CD8-positive, alpha-beta T cell (primary cell): ENCODE measurements at places on chromosomes 7 and 10.

- DNase-seq: no peak
These were observed 1.6 kb downstream of the CDNF start for GRCh38 chr10:14836208-14836607.

- DNase-seq: peak; percentile 38
These were observed 3.8 kb upstream of the GTF2IRD1 start for GRCh38 chr7:74449809-74450397.

- no peak for DNase-seq
These were observed 18.5 kb downstream of the CSGALNACT2 start for GRCh38 chr10:43156590-43157341.

- DNase-seq: no peak
These were observed 57.6 kb downstream of the ADCYAP1R1 start for GRCh38 chr7:31109751-31110150.

- DNase-seq: peak; percentile 72
These were observed 10.1 kb downstream of the AVPI1 start for GRCh38 chr10:97676770-97677581.

DNA sequence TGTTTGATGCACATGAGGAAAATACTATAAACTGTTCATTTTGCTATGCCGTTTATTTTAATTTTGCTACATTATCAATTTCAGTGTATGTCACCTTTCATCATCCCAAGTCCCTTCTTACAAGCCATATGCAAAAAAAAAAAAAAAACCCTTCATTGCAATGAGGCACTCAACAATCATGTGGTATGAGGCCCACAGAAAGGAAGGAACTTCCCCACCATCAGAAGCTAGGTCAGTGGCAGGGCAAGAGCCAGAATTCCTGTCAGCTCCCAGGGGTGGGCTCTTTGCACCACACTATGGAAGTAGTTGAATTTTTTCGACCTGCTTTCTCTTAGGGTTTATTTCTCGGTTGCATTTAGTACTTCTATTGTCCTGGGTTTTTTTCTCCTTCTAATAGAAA is 75.4 kb downstream of the NOC3L start:
- DNase-seq: no peak

DNA sequence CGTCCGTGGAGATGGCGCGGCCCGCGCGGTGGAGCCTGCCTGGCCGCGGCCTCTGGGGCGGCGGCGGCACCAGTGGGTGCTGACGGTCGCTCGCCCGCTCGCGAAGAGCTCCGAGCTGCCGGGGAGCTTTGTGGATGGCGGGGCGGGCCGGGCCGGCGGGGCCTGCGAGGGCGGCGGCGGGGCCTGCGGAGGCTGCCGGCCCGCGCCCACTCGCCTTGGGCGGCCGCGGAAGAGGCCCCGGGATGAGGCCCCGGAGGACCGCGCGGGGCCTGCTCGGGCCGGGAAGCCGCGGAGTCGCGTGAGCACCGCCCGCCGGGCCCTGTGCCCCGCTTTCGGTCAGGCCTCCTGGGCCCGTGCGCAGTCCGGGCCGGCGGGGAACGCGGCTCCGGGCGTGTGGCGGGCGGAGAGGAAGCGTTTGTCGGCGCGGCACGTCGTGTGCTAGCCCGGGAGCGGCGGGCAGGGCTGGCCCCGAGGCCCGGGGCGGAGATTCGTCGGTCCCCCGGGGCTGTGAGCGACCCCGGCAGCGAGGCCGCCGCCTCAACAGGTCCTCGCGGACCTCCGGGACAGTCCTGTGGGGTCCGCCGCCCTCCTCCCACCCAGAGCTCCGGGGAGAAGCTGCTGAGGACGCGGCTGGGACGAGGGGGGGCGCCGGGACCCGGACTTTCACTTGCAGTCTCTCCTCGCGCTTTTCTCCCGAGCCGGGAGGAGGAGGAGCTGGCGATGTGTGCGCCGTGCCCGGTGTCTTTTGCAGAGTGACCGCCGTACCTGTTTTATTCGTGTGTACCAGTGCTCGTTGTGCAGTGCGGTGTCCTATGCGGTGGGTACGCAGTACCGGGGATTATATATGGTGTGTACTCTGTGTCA is 578 bp downstream of the ZMYND11 start:
- peak; percentile 82 for DNase-seq

DNA sequence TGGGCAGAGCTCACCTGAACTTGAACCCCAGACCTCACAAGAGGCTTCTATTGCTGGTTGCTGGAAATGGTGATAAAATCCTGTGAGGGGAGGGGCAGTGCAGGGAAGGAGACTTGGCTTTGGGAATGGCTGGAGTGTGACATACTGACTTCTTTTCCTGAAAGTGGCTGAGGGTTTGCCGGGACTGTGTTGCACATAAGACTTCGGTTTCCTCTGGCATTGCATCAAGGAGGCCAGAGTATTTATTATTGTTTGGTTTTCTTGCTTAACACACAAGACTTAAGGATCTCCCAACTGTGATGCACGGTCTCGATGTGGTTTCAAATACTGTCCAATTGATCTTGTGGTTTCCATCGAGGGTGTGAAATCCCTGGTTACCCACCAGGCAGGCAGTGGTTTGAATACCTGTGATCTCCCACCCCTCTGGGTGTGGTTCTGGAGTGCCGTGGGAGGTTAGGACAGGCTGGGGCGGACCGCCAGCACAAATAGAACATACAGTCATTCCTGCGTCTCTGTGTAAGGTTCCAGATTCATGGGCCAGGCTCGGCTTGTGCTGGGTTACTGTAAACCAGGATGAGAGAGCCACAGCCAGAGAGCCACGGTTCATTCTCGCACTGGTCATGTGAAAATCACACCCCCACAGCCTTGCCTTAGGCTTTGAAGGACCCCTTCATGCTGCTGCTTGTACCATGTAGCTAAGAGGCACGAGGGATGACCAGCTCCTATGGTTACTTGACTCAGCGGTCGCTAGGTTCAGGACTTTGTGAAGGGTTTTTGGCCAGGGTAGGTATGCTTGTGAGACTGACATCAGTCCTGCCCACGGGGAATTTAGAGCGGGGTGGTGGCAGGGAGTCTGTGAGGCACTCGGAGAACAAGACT is 39.2 kb downstream of the WBP1L start:
- no peak for DNase-seq

DNA sequence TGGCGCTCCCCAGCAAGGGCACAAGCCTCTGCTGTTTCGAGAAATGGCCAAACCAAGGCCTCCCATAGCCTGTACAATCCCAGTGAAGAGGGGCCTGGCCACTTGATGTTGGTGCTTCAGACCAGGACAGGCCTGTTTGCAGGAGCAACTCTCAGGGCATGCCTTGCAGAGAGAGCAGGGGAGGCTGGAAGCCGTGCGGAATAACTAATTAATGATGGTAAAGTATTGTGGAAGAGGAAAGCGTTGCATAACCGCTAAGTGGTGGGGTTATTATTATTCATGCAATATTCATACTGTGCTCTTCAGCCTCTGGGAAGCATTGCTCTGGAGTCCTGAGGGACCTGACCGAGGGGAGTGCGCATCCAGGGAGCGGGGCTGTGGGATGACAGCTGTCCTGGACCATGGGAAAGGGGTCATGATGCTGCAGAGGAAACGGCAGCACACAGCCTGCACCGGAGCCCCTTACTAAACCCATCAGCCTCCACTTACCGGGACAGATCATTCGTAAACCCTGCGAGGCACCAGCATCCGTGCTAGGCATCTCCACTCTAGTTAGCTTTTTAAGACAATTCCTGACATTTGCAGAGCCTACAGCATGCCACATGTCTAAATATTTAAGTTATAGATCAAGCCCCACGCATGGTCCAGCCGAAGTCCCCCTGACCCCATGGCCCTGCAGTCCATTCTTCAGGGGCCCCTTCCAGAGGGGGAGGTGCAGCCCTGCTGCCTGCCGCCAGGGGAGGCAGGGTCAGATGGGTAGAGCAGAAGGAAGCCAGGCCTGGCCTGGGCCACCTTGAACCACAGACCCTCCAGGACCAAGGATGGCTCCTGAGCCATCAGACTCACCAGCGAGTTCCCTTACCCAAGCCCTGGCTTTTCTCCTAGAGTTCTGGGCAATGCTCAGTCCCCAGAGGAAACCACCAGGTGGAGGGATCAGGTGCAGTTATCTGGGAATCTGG is 11.6 kb downstream of the TMEM273 start:
- no peak for DNase-seq

- no peak for DNase-seq
These were observed 125.7 kb upstream of the CDK1 start for GRCh38 chr10:60652628-60653027.

- no peak for DNase-seq
These were observed 63.8 kb downstream of the FOXP2 start for GRCh38 chr7:114478384-114478783.

GRCh38 chr10:91607646-91608403 is 25.0 kb downstream of the PPP1R3C start:
- DNase-seq: no peak

GRCh38 chr10:33025910-33026309 is 67.9 kb upstream of the ITGB1 start:
- DNase-seq: no peak

- no peak for DNase-seq
These were observed 114.5 kb downstream of the LARP4B start for GRCh38 chr10:816958-817357.

GRCh38 chr10:49596836-49597235 is 13.3 kb upstream of the SLC18A3 start:
- no peak for DNase-seq

GRCh38 chr7:92697414-92697813 is 107.2 kb upstream of the FAM133B start:
- no peak for DNase-seq

DNA sequence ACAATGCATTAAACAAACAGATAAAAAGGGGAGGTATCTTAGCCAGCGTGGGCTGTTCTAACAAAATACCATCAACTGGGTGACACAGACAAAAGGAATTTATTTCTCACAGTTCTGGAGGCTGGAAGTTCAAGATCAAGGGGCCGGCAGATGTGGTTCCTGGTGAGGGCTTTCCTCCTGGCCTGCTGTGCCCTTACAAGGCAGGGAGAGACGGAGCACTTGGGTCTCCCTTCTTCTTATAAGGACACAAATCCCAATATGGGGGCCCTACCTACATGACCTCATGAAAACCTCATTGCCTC is 281.6 kb upstream of the KLF14 start:
- no peak for DNase-seq

DNA sequence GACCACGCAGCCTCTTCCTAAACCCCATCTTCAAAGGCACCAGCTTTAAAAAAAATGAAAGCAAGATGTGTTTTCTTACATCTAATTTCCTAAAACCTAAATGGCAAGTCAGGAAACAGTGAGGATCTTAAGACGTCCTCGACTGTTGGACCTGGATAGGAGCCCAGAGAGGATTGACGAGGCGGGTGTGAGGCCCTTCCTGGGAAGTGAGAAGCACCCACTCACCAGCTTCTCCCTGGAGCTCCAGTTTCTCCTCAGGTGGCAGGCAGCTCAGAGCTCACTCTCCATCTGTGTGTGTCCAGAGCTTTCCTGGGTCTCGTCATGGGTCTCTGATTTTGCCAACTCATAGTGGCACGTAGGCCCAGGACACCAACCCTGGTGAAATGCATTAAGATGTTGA is 614.0 kb upstream of the AUTS2 start:
- DNase-seq: no peak

DNA sequence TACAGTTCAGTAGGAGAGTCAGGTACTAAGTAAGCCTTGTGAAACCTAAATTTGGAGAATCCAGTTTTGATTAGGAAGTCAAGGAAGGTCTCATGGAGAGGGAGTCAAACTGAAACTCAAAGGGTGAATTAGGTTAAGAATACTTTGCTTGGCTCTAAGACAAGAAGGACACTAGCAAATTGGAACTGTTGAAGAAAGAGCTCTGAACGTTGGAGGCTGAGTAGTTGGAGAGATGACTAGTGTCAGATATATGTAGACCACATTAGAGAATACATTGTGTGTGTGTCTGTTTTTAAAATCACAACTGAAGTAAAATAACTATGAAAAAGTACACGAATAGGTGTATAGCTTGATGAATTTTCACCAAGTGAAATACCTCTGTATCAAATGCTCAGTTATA is 6.3 kb downstream of the VPS26A start:
- DNase-seq: no peak

- DNase-seq: no peak
These were observed 390.1 kb downstream of the NXPH1 start for GRCh38 chr7:8823486-8823885.

DNA sequence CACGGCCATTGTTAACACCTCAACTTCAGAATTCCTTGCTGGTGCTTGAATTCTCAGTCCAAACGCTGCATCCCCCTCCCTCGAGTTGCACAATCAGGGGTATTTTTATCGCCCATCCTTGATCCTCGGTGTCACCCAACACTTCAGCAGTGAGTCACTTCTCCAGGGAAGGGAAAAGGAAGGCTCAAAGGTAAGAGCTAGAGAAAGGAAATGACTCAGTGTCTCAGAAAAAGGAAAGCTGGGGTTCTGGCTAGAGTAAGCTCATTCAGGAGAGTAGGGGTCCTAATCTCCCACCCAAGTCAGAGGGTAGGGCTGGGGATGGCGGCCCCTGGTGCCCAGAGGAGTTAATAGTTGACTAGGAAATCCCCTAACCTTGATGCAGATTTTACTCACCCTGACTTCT is 39.8 kb upstream of the TRIM8 start:
- no peak for DNase-seq

GRCh38 chr10:110647136-110647430 is 2.9 kb downstream of the RBM20 start:
- no peak for DNase-seq

GRCh38 chr10:35364808-35365207 is 28.5 kb downstream of the CCNY start:
- no peak for DNase-seq

DNA sequence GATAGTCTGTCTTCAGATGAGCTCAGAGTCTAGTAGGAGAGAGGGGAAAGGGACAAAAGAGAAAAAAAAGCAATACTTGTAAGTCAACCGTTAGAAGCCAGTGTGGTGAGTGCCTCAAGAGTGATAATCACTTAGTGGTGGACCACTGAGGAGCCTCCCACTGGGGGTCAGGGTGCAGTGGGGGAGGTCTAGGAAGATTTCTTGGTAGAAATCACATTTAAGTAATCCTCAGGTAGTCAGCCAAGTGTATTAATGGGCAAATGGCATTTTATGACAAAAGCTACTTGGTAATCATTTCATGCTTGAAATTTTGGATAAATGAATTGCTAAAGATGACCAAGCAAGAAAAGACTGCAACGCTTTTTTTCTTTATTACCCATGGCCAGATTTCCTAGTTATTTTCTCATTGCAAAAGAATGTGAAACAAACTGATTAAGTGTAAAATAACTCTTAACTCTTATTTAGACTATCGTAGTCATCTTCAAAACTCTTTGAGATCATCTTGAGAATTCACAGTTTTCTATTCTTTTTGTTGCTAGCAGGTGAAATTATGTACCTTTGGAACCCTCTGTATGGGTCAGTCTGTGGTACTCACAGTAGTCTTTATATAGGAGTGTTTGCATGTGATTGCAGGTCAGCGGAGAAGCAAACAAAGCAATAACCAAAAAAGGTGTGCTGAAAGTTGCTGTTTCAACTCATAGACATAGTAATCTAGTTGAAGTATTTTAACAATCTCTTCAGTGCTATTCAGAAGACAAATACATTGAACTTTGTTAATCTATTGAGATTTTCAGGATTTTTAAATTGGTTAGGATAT is 63.9 kb downstream of the PPP1R9A start:
- DNase-seq: no peak

- DNase-seq: no peak
These were observed 102.5 kb upstream of the APBB1IP start for GRCh38 chr10:26335574-26336093.

GRCh38 chr10:132468651-132469050 is 68.9 kb upstream of the INPP5A start:
- DNase-seq: no peak

GRCh38 chr7:103990991-103991390 is 1.5 kb upstream of the RELN start:
- no peak for DNase-seq

- peak; percentile 49 for DNase-seq
These were observed 271.0 kb downstream of the MAD1L1 start for GRCh38 chr7:1961701-1962276.
